ENCODE measurements at places on chromosomes 6 and 20. TPM values are rescaled to one million over a fixed set of nuclear protein-coding genes. Genes with fewer than 3 reads are reported as not detected.

GRCh38 chr20:9088556-9088955 lies 19.7 kb downstream of the PLCB4 start:
- no peak overlapping the region for H3K4me3 ChIP-seq
- no peak overlapping the region for H3K27ac ChIP-seq
- no peaks in the 10 kb centered on the region for H3K27me3 ChIP-seq
- H3K4me1 ChIP-seq: no peaks in the 10 kb centered on the region
- no peak for DNase-seq
- H3K36me3 ChIP-seq: no peaks in the 10 kb centered on the region

DNA sequence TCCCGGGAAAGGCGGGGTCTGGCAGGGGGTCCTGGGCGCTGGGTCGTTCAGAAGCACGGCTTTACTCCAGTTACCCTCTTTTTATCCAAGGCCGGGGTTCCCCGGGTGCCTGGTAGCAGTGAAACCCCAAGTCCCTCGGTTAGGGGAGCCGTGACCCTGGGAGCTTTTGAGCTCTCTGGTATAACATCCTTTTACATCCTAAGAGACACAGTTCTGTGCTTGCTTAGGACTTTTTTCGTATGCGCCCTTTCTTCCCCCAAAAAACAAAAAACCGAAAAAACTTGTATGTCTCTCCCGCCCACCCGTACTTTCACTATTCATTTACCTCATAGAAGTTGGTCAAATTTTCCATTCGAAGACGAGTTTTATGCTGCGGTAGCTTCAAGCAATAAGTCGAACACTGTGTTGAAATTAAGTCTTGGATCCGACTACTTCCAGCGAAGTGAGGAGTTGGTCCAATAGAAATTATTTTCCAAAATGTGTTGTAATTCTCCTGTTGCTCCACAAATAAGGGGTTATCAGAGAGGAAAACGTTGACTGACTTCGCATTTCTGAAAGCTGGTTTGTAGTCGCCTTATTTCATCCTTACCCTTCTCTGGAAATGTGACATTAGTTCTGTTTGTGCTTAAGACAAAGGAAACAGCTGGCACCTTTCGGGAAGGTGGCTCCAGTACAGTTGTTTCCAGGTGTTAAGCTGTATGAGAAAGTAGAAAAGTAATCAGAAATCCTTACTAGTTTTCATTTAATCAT lies 816 bp upstream of the MAN1A1 start:
- H3K36me3 ChIP-seq: no peaks in the 10 kb centered on the region
- no peak for DNase-seq
- peak overlapping the region; percentile 89 for H3K27ac ChIP-seq
- H3K4me1 ChIP-seq: peaks cover 30% of the 10 kb centered on the region
- no peaks in the 10 kb centered on the region for H3K27me3 ChIP-seq

DNA sequence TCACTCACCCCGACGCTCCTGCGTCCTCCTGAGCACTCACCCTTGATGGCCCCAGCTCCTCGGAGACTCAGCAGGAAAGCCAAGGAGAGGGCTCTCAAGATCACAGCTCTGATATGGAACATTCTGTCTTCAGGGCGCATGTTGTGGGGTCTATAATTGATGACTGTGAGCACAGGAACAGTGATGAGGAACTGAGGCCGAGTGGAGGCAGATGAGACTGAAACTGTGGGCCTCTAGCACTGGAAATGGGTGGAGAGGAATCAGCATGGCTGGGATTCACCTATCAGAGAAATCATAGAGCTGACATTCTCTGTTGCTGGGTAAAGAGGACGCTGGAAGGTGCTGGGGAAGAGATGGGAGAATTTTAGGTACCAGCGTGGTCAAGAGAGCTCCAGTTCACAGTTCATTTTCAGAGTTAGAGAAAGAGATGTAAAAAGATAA lies at the start of gene HLA-DPA1:
Gene HLA-DPA1, minus strand, starts transcription at position 219 of the 441 bp plus-strand sequence.
- peak; percentile 18 for DNase-seq
- peak within 1 kb of the TSS; percentile 91 for H3K27ac ChIP-seq
- peaks cover 47% of the 10 kb centered on the region for H3K4me1 ChIP-seq

GRCh38 chr20:36490191-36490590 lies 51.1 kb upstream of the MYL9 start:
- no peaks in the 10 kb centered on the region for H3K27me3 ChIP-seq
- H3K4me3 ChIP-seq: no peak overlapping the region
- no peak for DNase-seq

DNA sequence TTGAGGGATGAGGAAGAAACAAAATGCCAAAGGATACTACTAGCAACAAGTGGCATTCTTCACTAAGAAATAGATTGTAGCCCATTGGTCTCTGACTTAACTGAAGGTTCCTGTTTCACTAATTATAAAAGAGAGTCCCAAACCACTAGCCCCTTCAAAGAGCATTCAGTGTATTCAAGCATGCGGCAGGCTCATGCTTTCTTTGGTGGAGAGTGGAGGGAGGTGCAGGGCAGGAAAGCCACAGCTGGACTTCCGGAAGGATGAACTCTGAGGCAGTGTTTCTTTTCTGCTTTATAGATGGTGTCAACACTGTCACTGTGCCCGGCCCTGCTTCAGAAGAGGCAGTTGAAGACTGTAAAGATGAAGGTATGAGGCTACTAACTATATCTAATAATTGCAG lies 636.1 kb downstream of the KIF16B start:
- H3K36me3 ChIP-seq: no peaks in the 10 kb centered on the region
- no peak for DNase-seq
- no peak overlapping the region for H3K4me3 ChIP-seq
- no peaks in the 10 kb centered on the region for H3K27me3 ChIP-seq
- no peak overlapping the region for H3K27ac ChIP-seq

GRCh38 chr6:73372516-73372915 lies 2.8 kb upstream of the OOEP start:
- no peak overlapping the region for H3K4me3 ChIP-seq
- H3K4me1 ChIP-seq: no peaks in the 10 kb centered on the region
- no peaks in the 10 kb centered on the region for H3K27me3 ChIP-seq
- no peaks in the 10 kb centered on the region for H3K36me3 ChIP-seq

- H3K4me3 ChIP-seq: no peak overlapping the region
- no peaks in the 10 kb centered on the region for H3K36me3 ChIP-seq
- no peak for DNase-seq
- no peaks in the 10 kb centered on the region for H3K27me3 ChIP-seq
Measured at GRCh38 chr6:114431641-114432040, 88.8 kb upstream of the HS3ST5 start.

GRCh38 chr6:29916741-29917140 lies 25.6 kb upstream of the HLA-A start:
- DNase-seq: no peak

DNA sequence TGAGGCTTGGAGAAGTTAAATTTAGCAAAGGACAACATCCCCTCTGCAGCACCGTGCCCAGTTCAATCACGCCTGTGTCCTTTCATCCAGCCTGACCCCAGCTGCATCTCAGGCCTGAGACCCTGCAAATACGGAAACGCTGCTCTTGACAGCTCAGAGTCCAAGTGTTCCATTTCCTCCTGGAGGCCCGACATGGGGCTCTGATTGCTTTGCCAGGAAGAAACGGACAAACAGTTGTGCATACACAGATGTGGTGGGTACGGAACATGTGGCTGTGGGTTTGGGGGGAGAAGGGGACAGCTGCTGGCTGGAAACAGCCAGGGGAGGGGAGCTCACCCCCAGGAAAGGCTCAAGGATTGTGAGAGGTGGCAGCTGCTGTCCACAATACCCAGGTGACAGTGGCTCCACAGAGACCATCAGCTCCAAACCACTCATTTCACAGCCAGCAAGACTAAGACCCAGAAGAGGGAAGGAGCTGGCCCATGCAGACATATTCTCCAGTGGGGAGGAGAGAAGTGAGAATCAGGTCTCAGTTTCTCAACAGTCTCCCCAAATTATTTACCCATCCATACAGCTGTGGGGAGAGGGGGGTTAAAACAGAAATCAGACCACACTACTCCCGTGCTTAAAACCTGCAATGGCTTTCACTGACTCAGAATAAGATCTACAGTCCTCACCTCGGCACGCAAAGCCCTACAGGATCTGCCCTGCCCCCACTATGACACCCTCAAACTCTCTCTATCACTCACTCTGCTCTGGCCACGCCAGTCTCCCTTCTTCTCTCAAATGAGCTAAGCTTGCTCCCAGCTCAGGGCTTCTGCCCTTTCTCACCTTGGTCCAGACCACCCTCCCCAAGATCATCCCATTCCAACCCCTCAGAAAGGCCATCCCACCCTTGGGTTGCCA lies 89.1 kb downstream of the PREX1 start:
- H3K27ac ChIP-seq: peak overlapping the region; percentile 97
- peak overlapping the region; percentile 87 for H3K4me3 ChIP-seq
- peaks cover 48% of the 10 kb centered on the region for H3K4me1 ChIP-seq
- no peaks in the 10 kb centered on the region for H3K27me3 ChIP-seq
- no peak for DNase-seq
- H3K36me3 ChIP-seq: peaks cover 15% of the 10 kb centered on the region

- H3K4me1 ChIP-seq: no peaks in the 10 kb centered on the region
- H3K27me3 ChIP-seq: peaks cover 40% of the 10 kb centered on the region
- no peak overlapping the region for H3K4me3 ChIP-seq
- H3K27ac ChIP-seq: no peak overlapping the region
- no peak for DNase-seq
Measured at GRCh38 chr6:8237668-8238067, 135.3 kb upstream of the EEF1E1 start.

GRCh38 chr20:56431471-56431870 lies 19.4 kb downstream of the CASS4 start:
- peaks cover 36% of the 10 kb centered on the region for H3K4me1 ChIP-seq
- H3K36me3 ChIP-seq: peaks cover 2% of the 10 kb centered on the region
- H3K4me3 ChIP-seq: no peak overlapping the region
- no peaks in the 10 kb centered on the region for H3K27me3 ChIP-seq

DNA sequence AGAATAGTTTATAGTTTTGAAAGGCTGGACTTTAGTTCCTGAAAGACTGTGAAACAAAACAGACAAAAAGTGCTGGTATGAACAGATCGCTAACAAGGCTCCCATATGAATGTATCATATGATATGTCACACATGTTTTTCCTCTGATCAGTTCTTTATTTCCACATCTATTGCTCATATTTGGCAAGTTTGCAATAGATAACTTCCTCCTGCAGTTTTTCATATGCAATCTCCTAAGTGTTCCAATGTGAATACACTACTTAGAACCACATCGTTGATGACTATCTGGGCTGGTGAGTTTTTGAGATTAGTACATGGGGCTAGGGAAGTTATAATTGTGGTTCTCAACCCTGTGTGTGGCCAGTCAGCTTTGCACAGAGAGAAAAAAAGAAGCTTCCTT lies 23.1 kb downstream of the CRYBG1 start:
- peaks cover 10% of the 10 kb centered on the region for H3K27me3 ChIP-seq
- H3K27ac ChIP-seq: no peak overlapping the region
- peaks cover 2% of the 10 kb centered on the region for H3K4me1 ChIP-seq
- H3K4me3 ChIP-seq: no peak overlapping the region
- no peak for DNase-seq
- H3K36me3 ChIP-seq: no peaks in the 10 kb centered on the region

- H3K36me3 ChIP-seq: peaks cover 14% of the 10 kb centered on the region
- H3K27me3 ChIP-seq: no peaks in the 10 kb centered on the region
- DNase-seq: no peak
Measured at GRCh38 chr20:37727957-37728634, 34.3 kb downstream of the CTNNBL1 start.

GRCh38 chr6:158860279-158860865 lies 41.2 kb upstream of the EZR start:
- H3K4me3 ChIP-seq: no peak overlapping the region
- peaks cover 5% of the 10 kb centered on the region for H3K36me3 ChIP-seq
- no peak for DNase-seq
- no peaks in the 10 kb centered on the region for H3K27me3 ChIP-seq
- H3K27ac ChIP-seq: no peak overlapping the region

- no peak overlapping the region for H3K4me3 ChIP-seq
- H3K4me1 ChIP-seq: no peaks in the 10 kb centered on the region
- no peaks in the 10 kb centered on the region for H3K27me3 ChIP-seq
- H3K36me3 ChIP-seq: peaks cover 3% of the 10 kb centered on the region
Measured at GRCh38 chr6:75800708-75801505, 51.9 kb downstream of the MYO6 start.

- no peaks in the 10 kb centered on the region for H3K27me3 ChIP-seq
- no peaks in the 10 kb centered on the region for H3K4me1 ChIP-seq
- H3K36me3 ChIP-seq: no peaks in the 10 kb centered on the region
- H3K4me3 ChIP-seq: no peak overlapping the region
- no peak overlapping the region for H3K27ac ChIP-seq
Measured at GRCh38 chr6:72212686-72213085, 326.3 kb downstream of the RIMS1 start.

GRCh38 chr6:81735756-81736380 lies 16.6 kb downstream of the TENT5A start:
- H3K4me3 ChIP-seq: no peak overlapping the region
- no peaks in the 10 kb centered on the region for H3K27me3 ChIP-seq
- H3K4me1 ChIP-seq: no peaks in the 10 kb centered on the region
- DNase-seq: no peak

GRCh38 chr6:135575629-135576028 lies 78.1 kb upstream of the AHI1 start:
- H3K36me3 ChIP-seq: no peaks in the 10 kb centered on the region
- H3K27me3 ChIP-seq: peaks cover 8% of the 10 kb centered on the region
- no peak overlapping the region for H3K27ac ChIP-seq
- no peak overlapping the region for H3K4me3 ChIP-seq
- DNase-seq: no peak

DNA sequence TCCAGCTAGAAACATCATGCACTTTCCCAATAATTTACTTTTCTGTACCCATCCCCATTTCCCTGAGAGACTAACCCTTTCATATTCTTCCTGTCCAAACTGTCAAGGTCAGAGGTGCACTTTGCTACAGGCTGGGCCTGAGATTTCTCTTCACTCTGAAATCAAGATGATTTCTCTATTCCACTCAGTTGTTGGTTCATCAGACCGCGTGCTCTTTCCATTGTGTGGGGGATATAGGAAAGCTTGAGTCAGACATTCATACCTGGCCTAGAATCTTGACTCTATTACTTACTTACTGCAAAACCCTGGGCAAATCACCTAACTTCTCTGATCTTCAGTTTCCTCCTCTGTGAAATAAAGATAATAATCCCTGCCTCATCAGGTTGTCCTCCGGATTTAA lies 4.7 kb upstream of the ZDHHC14 start:
- H3K4me3 ChIP-seq: no peak overlapping the region
- no peak overlapping the region for H3K27ac ChIP-seq
- peaks cover 2% of the 10 kb centered on the region for H3K36me3 ChIP-seq
- H3K4me1 ChIP-seq: peaks cover 13% of the 10 kb centered on the region
- DNase-seq: no peak
- H3K27me3 ChIP-seq: peaks cover 4% of the 10 kb centered on the region

The CTCFL gene
- not detected for total RNA-seq

The ARG1 gene
- not detected for total RNA-seq

The OR2J3 gene
- not detected for total RNA-seq

The GLO1 gene
- total RNA-seq: 27.7 TPM

The DYNLT2 gene
- total RNA-seq: 3.0 TPM

The MRAP2 gene
- total RNA-seq: not detected

The CGA gene
- total RNA-seq: not detected
